CD8-positive, alpha-beta memory T cell (primary cell): ENCODE measurements at places on chromosomes 6 and 20.

DNA sequence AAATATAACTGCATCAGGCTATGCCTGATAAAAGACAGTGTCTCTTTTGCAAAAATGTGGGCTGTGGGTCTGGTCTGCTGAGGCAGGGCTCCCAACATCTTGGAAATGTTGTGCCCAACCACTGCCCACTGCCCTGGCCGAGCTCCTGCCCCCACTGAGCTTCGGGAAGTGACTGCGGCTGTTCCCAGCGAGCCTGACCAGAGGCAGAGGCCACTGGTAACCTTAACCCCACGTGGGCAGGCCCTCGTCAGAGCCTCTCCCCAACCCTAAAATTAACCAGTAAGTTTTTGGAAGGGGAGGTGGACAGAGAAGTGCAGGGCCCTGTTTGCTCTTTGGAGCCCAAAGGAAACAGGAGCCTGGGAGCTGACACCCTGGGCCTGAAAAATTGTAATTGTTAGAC lies 225.9 kb downstream of the MAFB start:
- DNase-seq: no peak

GRCh38 chr6:139754898-139755775 lies 380.7 kb upstream of the CITED2 start:
- no peak for DNase-seq

DNA sequence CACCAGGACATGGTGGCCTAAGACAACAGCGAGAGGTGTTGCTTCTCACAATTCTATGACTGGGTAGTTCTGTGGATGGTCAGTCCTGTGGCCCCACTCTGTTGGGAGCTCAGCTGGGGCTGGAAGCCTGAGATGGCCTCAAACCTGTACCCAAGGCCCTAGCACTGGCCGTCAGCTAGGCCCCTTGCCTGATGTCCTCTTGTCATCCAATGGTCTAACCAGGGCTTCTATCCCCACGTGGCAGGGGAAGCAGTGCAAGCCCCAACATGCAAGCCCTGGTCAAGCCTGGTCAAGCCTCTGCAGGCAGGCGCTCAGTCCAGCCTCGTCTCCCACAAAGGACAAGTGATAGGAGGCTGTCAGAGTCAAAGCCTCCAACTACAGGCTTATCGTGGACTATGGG lies 196.5 kb upstream of the CST7 start:
- DNase-seq: no peak

DNA sequence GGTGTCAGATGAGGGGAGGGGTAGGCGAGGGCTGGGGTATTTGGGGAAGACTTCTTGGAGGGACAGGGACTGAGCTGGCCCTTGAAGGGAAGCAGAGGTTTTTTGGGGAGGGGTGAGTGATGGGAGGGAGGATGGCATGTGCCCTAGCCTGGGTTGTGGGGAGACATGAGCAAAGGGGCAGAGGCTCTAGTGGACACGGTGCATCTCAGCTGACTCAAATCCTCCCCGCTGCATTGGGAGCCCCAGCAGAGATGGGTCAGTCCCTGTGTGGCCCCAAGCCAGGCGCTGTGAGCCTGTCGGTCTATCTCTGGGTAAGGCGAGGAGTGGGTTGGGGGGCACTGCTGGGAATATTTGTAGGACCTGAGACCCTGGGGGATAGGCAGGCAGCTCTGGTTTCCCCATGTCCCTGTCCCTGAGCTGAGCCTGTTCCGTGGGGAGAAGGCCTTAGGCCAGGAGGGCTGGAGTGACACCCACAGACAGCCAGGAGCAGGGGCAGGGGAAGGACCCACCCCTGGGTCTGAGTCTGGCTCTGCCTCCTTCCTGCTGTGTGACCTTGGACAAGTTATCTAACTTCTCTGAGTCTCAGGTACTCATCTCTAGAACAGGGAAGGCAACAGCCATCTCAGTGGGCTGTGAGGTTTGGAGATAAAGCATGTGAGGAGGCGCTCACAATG lies 36.0 kb downstream of the SPDEF start:
- DNase-seq: no peak

- DNase-seq: no peak
Observed at GRCh38 chr20:31843881-31844280, 1.5 kb downstream of the FOXS1 start.

DNA sequence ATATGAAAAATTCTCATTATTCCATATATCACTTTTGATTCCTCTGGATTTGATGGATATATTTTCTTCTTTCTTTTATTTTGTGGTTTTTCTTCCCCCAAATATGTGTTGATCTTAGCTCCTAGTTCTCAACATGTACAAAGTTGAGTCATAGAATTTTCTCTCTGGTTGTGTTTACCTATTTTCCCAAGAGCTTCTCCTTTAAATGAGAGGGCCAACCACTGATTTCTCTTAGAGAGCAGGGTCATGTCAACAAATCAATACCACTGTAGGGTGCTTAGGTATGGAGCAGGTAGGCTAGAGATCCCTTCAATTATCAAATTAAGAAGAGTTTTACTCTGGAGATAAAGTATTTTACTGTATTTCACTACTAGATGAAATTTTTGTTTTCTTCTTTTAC lies 145.7 kb downstream of the BMP5 start:
- DNase-seq: no peak

DNA sequence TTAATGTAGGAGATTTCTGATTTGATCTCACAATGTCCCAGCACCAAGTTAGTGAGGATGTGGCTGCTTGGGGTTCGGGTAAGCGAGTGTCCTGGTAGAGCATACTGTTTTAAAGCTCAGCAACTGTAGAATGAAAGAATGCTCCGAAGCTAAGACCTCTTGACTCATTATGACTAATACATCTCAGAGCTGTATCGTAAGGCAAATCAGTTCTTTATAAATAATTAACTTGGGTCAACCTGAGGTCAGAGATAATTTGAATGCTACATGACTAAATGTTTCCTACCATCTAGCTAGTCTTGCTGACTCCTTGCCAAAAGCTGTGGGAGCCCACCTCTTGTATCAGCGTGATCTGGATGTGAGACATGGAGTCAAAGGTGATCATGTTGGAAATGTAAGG lies 128.8 kb upstream of the PDE7B start:
- DNase-seq: no peak

DNA sequence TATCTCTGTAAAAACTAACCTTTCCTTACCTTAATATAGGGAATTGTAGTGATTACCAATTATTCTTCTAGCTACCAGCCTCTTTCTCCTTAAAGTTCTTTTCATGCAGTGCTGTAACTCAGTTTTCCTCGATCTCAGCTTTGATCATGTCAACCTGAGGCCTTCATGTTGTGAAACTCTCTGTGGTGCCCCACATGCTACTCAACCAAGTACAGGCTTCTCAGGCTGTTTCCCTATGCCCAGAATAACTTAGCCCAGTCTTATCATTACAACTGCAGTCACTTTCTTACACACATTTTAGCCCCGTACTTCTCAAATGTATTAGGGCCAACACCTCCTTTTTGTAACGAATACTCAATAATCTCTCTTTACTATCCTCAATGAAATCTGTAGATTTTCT lies 90.1 kb upstream of the SUPT3H start:
- no peak for DNase-seq

GRCh38 chr6:118186672-118187567 lies 279.9 kb downstream of the SLC35F1 start:
- DNase-seq: no peak

DNA sequence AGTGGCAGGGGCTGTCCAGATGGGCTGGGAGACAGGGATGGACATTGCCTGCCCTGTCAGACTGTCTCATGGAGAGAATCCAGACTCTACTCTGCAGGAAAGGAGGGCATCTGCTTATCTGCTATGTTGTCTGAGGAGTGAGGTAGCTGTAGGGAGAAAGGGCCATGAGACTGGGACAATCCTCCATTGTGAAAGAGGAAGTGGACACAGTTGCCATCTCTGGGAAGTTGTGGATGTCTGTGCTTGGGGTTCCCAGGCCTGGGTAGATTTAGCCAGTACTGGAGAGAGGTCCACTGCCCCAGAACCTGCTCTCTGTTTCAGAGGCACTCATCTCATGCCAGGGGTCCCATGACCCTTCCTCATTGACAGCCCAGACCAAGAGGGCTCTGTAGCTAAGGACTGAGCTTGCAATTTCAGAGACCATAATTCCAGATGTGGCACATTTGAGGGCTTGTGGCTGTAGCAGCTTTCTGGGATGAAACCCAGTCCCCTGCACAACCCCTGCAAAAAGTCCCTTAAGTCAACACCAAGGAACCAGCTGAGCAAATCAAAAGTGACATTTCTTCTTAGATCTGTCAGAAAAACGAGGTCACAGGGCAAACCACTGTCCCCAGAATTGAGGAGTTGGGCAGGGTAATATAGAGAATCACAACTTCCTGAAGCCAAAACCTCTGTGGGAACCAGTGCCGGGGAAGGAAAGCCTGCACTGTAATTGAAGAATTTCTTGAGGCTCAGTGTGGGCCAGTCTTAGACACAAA lies 4.1 kb upstream of the SIRPG start:
- no peak for DNase-seq

GRCh38 chr6:159713984-159714383 lies 13.3 kb upstream of the WTAP start:
- no peak for DNase-seq

- DNase-seq: no peak
Observed at GRCh38 chr6:132661906-132662305, 2.9 kb upstream of the TAAR1 start.

DNA sequence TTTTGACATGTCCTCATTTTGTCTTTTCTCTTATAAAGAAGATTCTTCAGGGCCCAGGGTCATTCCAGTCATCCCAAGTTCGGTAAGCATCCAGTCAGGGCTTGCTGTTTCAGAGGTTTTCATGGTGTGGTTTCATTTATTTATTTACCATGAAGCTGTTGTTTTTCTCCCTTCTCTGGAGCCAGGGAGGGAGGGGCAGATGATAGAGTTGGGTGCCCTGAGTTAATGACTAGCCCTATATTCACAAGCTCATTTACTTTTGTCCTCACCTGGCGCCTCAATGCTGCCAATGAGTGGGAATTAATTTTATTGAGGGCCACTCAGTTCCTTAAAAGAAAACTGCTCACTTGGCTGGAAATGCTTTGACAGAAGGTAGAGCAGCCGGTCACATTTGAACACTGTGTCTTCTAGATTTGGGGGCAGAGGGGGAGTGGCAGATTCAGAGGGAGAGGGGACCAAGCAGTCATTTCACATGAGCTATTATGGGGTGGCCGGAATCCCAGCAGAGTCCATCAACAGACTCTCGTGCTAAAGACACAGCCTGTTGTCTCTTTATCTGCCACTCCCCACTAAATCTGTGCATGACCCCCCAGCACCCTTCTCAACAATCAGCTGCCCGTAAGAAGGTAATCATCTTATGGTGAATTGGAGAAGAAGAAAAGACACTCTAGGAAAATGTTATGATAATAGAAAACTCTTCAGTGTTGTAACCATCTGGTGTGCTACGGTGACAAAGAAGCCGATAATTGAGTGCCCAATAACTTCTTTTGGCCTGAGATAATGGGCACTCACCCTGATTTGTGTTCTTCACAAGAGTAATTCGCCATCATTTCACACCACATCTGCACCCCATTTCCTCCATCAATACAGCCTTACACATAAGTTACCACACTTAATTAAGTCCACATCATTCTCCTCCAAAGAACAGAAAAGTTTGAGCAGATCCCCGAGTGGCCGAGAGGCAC lies 573.5 kb upstream of the JAG1 start:
- DNase-seq: no peak

GRCh38 chr6:52015953-52016352 lies 71.5 kb downstream of the PKHD1 start:
- DNase-seq: no peak

DNA sequence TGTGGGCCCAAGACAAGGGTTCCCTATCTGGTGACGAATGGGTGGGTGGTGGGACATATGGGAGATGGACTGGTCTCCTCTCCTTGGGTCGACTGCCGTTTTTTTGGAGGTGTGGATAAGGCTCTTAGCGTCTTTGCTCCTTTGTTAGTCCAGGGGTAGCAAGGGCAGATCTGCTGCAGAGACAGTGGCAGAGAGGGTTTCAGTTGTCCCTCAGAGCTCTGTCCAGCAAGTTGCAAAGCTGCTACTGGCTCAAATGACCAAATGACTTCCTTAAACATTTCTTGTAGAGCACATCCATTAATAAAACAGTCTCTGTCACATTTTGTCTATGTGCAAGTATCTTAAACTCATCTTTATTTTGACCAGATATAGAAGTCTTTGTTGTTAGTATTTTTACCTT lies 508.0 kb upstream of the ADGRB3 start:
- DNase-seq: no peak

DNA sequence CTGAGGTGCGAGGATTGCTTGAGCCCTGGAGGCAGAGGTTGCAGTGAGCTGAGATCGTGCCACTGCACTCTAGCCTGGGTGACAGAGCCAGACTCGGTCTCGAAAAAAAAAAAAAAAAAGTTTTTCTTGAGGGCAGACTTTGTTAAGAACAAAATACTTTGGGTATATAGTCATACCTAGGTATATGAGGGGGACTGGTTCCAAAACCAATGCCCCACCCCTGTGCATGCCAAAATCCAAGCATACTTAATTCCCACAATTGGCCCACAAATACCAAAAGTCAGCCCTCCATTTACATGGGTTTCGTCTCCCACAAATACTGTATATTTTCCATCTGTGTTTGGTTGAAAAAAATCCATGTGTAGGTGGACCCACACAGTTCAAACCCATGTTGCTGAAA lies 119.9 kb downstream of the INSM1 start:
- no peak for DNase-seq

DNA sequence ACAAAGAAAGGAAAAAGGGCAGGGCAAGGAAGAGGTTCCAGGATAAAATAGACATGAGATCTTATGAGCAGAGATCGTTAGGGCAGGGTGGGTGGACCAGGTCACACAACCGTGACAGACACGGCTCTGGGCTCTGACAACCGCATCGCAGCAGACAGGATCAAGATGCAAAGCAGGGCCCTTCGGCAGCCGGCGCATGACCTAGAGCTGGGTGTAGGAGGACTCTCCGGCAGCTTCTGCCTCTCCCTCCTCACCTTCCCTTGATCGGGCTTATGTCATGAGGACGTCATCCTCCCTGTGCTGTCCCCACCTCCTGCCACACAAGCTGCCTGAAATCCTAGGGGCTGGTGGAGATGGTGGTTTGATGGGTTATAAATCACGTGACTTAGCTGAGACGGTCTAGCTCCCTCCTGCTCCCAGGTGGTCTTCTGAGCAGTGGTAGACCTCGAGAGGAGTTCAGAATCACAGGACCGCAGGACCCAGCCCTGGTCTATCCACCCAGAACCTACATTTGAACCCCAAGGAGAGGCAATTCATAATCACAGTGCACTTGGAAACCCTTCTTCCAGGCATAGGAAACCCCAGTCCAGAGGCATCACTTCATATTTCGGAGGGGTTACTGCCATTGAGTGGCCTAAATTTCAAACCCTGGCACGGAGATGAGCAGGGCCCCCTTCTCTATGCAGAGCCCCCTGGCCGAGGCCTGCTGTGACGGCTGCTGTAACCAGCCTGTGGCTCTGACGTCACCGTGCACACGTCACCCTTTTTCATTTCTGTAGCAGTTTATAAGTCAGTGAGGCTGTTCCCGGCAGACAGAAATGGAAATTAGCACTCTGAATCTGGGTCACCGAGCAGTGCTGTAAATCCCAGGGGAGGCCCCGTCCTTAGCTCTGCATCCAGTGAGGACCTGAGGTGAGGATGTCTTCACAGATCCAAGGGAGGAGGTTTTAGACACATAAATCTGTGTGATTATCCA lies 8.7 kb upstream of the CCR6 start:
- DNase-seq: peak; percentile 56

DNA sequence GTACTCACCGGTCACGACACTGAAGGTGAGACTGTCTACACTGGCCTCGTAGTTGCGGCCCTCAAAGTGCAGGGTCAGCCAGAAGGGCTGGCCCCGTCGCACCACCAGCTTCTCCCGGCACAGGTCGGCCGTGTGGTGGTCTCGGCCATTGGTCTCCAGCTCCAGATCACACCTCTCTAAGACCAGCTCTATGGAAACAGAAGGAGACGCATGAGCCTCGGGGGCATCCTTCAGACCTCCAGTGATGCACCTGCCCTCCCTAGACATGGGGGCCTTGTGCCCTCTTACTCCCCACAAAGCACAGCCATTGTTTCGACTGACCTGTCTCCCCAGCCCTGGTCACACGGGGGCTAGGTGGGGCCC lies 3.7 kb downstream of the TGM2 start:
- no peak for DNase-seq
